ENCODE measurements at places on chromosomes 4 and X.

GRCh38 chr4:186104890-186105646 is 564 bp downstream of the FAM149A start:
- no peak for DNase-seq

DNA sequence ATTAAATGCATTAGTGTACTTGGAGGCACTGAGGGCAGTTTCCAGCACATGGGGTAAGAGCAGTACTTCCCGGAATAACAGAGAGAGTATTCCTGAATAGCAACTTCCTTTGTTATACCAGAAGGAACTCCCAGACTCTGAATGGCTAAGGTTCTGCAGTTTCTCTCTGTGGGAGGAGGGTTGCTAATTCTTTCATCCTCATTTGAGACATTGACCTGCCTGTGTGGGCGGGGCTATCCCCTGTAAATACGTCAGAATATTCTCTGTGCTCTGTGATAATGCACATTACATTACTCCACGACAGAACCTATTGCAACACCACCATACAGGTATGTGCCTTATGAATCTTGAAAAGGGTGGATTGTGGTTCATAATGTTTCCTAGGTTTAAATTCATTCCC is 52.7 kb downstream of the SPINK2 start:
- DNase-seq, result peak; percentile 47

DNA sequence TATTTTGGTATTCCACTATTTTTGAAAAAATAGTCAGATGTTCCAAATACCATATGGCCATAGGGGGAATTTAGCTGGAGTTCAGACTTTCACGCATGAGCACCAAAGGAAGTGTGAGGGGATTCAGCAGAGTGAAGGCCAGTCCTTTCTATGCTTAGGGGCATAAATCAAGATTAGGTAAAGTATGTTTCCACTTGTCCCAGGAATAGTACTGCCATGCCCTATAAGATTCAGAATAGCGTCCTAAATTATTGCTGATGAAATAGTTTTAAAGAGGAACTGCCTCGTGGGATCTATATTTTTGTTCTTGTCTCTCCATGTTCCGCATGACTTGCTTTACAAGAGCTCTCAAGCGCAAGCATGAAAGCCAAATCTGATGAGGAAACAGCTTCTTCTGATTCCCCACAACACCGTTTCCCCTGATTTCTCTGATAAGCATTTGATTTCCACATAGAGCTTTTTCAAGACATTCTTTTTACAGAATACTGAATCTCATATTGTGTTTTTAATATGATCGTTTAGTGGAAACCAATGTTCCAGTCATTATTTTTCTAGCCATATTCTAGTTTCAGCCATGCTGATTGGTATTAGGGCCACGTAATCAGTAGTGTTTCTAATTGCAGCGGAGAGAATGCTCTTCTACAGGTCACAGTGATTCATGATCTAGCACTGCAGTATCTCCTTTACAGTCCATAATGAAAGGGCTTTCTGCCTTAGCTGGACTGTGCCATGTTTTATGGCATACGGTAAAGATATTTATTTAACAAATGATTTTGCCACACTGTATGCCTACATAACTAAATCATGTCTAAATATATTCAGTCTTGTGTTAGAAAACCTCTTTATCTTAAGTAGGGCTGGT is 492.3 kb downstream of the CENPC start:
- DNase-seq, result no peak

DNA sequence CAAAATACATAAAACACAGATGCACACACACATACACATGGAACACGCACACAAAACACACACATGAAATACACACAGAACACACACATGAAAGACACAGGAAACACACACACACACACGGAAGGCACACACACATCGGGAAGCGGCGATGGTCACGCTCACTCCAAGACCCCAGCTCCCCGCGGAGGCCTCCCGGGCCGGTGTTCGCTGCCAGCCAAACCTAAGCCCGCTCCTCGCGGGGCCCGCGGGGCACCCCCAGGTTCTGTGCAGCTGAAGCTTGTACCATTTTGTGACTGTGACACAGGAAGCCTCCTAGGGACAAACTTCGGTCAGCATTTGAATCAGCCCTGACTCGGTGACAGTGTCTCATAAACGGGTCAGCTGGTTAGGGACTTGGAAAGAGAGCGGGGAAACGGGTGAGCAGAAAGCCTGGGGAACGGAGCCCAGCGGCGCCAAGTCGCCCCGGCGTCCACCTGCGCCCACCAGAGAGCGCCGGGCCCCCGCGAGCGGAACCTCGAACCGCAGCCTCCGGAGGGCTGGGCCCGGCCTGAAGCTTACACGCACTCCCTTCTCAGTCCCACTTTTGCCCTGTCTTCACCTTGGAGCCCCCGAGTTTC is 32.1 kb downstream of the F11 start:
- DNase-seq, result no peak

GRCh38 chr4:1927675-1928074 is 56.5 kb downstream of the NSD2 start:
- no peak for DNase-seq

All from suppressor macrophage (primary cell).